ENCODE measurements at places on chromosomes 2 and 18.

DNA sequence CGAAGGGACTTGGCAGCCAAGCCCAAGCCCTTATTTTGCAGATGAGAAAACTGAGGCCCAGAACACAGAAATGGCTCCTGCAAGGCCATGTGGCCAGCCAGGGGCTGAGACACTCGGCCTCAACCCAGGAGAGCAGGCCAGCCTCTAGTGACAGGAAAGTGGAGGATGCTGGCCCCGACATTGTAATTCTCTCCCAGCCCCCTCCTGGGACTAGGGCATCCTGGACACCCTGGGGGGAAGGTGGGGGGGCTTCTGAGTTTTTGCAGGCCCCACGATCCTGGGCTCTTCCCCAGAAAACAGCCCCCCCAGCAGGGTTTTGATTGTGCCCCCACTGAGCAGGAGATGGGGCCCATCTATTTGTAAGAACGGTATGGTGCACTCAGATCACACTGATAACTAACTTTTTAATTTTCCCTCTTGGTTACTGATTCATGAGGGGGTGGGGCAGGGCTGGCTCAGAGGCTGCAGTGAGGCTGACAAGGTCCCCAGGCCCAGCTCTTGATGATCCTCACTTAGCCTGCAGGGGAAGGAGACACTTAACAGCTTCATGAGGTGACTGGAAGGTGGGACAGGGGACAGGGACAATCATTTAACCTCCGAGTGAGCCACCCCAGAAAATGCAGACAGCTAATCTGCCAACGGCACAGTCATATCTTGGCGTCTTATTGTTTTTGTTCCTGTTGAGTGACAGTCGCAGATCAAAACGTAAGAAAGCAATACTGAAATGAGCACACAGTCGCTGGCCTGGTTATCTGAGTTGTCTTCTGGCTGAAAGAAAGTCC is 18.9 kb downstream of the SMAD7 start:
- DNase-seq = no peak

DNA sequence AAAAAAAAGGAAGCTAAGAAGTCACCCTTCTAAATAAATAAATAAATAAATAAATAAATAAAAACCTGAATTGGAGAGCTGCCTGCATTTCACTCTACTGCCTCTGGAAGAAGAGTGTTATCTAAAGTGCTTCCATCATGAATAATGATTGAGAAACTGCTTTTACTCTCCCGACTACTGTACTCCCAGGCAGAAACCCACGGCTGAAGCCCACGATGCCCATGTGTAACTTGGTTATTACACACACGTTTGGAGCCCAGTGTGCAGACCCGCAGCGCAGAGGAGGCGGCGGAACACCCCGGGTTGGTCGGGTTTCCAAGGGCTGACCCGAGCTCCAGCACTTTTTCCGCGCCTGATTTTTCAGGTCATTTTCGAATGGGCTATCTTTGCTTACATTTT is 697 bp upstream of the SPATS2L start:
- no peak for DNase-seq

- DNase-seq = no peak
These were observed 13.9 kb upstream of the NFATC1 start for GRCh38 chr18:79381811-79382311.

GRCh38 chr2:223100061-223100511 is 48.1 kb downstream of the KCNE4 start:
- DNase-seq = no peak

DNA sequence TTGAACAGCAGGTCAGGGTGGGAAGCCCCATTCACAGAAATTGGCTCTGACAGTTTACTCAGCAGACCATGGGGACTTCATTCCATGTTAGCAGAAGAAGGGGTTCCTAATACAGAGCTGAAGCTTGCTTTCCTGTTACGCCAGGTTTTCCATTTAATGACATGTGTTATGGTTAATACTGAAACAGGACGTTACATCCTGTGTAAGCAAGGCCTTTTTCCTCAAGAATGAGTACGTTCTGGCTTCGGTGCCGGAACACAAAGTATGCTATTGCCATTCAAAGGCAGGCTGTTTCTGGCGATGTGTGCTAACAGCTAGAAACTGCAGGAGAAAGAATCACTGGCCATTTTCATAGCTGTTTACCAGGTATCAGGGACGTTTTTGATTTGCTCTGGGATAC is 190.4 kb downstream of the SNTG2 start:
- no peak for DNase-seq

DNA sequence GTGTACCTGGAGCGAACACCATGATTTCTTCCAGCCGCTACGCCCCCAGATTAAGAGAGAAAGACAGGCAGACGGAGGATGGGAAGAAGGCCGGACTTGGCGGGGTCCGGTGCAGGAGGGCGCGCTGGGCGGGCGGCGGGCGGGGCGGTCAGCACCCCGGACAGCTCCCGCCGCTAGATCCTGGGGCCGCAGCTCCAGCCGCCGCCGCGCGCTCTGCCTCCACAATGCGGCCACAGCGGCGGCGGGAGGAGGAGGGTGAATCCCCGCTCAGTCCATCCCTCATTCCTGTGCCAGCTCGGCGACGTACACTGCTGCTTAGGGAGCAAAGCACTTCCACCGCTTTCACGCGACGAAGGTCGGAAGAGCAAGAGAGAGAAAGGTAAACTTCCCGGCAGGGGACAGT is at the start of gene AKAIN1:
Gene AKAIN1, minus strand, starts transcription at position 226 of the 403 bp plus-strand sequence. Its CDS starts 204 bp downstream, at position 22.
- no peak for DNase-seq

DNA sequence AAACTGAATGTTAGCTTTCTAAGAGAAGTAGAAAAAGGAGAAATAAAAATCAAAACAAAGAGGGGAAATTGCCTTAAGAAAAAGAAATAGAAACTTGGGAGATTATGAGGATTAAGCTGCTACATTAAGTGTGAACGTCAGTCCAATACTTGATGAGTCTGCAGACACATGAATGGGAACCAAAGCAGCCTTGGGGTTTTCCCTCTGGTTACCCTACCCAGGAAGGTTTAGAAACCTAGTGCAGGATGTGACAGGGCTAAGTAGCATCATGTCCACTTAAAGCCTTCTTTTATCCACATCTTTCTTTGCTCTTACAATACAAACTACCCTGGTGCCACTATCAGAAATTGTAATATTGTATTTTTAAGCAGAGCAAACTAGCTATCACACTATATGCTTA is 22.3 kb downstream of the SLC35F5 start:
- DNase-seq = no peak

DNA sequence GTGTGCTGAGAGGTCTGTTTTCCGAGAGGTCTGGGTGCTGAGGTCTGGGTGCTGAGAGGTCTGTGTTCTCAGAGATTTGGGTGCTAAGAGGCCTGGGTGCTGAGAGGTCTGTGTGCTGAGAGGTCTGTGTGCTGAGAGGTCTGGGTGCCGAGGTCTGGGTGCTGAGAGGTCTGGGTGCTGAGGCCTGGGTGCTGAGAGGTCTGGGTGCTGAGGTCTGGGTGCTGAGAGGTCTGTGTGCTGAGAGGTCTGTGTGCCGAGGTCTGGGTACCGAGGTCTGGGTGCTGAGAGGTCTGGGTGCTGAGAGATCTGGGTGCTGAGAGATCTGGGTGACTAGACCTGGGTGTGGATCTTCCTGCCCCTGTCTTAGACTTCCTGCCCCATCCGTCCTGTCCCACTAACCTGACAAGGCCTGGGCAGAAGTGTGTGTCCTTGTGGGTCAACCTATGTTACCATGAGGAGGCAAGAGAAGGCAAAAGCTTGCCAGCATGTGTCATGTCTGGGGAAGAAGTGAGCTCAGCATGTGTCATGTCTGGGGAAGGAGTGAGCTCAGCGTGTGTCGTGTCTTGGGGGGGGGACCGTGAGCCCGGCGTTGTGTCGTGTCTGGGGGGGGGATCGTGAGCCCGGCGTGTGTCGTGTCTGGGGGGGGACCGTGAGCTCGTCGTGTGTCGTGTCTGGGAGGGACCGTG is 69.3 kb downstream of the KCNG2 start:
- no peak for DNase-seq

GRCh38 chr2:67900826-67901225 is 162.0 kb downstream of the C1D start:
- no peak for DNase-seq

- no peak for DNase-seq
These were observed 20.1 kb downstream of the TMEM17 start for GRCh38 chr2:62485761-62486438.

DNA sequence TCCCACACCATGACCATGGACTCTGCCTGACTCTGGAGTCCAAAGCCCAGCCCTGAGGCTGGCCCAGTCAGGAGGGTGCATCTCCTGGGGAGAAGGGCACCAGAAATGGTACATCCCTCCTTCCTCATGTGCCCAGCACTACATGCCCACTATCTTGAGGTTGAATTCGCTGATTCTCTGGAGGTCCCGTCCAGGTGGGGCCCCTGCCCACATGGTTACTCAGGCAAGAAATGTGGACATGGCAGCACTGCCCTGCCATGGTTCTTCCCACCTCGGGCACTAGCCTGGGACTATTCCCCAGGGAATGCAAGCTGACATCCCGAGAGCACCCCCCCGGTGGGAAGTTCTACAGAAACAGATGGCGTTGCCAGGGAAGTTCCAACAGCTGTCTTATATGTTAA is 15.3 kb upstream of the HES6 start:
- DNase-seq = no peak

- DNase-seq = no peak
These were observed 446 bp upstream of the COPS7B start for GRCh38 chr2:231785822-231786176.

DNA sequence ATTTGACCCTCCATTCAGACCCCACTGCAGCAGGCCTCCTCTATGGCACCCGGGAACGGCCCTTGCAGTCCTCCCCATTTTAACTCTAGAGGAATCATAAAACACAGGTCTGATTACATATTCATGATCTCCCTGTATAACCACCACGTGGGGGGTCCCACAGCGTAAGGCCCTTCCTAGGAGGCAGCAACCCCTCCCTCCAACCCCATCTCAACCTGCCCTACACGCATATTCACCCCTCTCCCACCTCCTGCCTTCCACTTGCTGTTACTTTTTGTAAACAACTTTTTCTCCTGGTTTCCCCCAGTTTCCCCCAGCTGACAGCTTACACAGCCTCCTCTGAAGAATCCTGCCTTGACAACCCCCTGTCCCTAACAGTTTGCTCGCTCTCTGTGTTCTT is 85.1 kb upstream of the FOXI3 start:
- DNase-seq = no peak

DNA sequence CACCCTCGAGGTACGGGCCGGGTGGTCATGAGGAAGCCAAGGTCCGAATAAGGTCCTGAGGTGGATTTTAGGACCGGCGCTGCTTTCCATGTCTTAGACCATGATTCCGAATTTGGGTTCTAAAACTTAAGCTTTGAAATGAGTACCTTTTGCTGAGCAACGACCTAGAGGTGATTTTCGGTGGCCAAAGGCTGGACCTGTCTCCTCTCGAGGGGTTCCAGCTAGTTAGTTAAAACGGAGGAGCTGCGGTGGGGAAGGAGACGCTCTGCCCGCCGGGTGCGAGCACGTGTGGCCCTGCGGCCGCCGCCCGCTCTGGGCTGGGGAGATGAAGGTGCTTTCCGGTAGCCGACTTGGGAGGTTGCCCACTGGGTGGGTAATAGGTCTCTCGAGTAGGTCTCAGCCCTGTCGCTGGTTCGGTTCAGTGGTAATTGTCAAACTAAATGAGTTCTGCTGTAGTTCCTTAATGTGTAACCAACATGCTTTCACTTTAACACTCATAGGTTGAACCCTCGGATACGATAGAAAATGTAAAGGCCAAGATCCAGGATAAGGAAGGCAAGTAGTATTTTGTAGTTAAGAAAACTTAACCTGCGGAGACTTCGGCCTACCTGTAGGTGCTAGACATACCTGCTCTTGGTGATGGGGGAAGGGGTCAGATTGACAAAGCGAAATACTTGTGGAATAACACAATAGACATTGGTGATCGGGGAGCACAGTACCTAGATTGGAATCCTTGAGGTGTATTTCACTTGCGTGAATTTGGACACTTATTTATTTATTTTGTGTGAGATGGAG is 572 bp downstream of the RPS27A start:
- DNase-seq = no peak

- DNase-seq = no peak
These were observed 803 bp upstream of the FIGN start for GRCh38 chr2:163736433-163737189.

DNA sequence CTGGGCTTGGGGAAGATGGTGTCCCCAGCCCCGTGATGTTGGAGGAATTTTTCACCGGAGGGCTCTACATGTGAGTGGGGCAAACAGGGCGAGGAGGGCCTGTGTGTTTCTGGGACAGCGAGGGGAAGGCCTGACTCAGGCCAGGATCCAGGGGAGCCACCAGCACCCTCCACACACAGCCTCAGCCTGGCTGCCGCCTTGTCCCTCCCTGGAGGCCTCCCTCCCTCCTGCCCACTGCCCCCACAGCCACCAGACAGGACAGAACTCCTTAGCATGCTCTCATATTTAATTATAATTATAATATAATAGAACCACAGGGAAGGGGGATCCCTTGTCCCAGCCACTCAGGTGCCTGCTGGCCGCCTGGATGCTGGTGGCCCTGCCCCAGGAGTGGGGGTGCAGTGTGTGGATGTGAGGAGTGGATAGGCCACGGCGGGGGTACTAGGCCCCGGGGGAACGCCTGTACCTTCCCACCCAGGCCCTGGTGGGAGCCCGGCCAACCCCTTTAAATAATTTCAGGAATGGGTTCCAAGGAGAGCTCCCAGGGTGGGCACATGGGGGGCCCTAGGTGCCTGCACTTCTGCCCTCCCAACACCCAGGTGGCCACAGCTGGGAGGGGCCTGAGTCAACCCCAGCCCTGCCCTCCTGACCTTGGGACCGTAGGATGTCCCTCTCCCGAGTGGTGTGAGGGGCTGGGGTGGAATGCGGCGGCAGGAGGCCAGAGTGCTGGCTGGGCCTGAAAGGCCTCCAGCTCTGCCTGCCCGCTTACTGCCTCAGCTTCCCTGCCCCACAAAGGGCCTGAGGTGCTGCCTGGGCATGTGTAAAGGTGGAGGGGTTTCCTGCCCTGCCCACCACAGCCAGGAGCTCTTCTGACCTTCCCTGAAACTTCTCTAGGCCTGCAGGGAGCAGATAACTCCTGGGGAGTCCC is 8.8 kb downstream of the PDCD1 start:
- DNase-seq = no peak

DNA sequence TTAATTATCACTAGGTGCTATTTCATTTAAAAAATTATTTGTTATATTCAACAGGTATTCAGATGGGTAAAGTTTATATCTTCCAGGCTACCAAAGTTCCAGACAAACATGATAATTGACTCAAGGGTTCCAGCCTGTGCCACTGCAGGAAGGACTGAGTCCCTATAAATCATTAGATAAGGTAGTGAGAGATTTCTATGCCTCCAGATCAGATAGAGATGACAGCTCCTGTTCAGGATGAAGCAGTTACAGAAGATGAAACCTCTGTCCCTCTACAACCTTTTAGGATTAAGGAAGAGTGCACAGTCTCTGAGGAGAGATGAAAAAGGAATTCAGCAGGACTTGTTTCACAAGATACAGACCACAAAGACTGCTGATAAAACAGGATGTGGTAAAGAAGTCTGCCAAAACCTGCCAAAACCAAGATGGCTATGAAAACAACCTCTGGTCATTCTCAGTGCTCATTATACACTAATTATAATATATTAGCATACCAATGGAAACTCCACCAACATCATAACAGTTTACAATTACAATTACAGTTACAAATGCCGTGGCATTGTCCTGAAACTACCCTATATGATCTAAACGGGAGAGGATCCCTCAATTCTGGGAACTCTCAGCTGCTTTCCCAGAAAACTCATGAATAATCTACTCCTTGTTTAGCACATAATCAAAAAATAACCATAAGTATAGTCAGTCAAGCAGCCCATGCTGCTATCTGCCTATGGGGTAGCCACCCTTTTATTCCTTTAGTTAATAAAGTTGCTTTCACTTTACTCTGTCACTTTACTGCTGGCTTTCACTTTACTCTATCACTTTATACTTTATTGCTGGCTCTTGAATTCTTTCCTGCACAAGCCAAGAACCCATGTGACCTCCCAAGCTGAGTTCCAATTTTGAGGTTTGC is 288.5 kb downstream of the PDE11A start:
- no peak for DNase-seq

All from stimulated activated CD8-positive, alpha-beta memory T cell treated with anti-CD3 and anti-CD28 coated beads, Interleukin-15, amount 100 ng/mL, for 1 hour (primary cell).